ENCODE measurements at places on chromosomes 12 and 14.

GRCh38 chr12:48972213-48972951 lies 847 bp upstream of the WNT10B start:
- no peak for DNase-seq

GRCh38 chr14:99675951-99676350 lies 8.1 kb upstream of the CYP46A1 start:
- DNase-seq = no peak

- DNase-seq = no peak
Observed at GRCh38 chr12:58977476-58977875, 57.2 kb upstream of the LRIG3 start.

GRCh38 chr12:66623455-66623854 lies 55.4 kb downstream of the GRIP1 start:
- no peak for DNase-seq

GRCh38 chr14:65958664-65959562 lies 527.3 kb upstream of the CCDC196 start:
- peak; percentile 11 for DNase-seq

GRCh38 chr14:96136371-96137005 lies 68.2 kb upstream of the BDKRB2 start:
- no peak for DNase-seq

- no peak for DNase-seq
Observed at GRCh38 chr12:107684029-107684795, 1.4 kb upstream of the PWP1 start.

DNA sequence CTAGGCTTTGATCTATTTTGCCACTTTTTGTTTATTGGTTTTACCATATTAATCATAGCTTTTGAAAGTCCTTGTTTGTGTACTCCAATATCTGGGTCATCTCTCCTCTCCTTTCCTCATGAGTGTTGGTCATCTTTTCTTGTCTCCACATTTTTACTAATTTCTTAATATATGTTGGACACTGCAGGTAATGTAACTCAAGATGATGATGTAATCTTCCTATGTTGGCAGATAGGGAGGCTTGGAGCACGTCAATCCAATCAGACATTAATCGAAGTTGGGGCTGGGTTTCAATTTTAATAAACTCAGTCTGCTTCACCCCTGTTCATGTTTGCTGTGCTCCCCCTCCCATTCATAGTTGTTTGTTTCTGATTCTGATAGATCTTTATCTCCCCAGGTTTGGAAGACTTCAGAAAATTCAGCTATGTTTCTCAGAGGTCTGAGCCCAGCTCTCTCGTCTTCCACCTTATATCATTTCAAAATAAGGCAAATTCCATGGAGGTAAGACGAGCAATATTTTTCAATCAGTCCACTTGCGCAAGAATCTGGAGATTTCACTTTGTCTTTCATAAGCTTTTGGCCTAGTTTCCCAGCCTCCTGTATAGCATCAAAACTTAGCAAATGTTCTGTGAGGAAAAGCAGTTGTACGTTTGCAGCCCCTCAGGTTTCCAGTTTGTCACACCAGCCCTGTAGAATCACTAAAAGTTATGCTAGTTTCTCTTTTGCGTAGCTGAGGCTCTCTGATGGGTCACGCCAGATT lies 504.1 kb downstream of the TMTC2 start:
- no peak for DNase-seq

DNA sequence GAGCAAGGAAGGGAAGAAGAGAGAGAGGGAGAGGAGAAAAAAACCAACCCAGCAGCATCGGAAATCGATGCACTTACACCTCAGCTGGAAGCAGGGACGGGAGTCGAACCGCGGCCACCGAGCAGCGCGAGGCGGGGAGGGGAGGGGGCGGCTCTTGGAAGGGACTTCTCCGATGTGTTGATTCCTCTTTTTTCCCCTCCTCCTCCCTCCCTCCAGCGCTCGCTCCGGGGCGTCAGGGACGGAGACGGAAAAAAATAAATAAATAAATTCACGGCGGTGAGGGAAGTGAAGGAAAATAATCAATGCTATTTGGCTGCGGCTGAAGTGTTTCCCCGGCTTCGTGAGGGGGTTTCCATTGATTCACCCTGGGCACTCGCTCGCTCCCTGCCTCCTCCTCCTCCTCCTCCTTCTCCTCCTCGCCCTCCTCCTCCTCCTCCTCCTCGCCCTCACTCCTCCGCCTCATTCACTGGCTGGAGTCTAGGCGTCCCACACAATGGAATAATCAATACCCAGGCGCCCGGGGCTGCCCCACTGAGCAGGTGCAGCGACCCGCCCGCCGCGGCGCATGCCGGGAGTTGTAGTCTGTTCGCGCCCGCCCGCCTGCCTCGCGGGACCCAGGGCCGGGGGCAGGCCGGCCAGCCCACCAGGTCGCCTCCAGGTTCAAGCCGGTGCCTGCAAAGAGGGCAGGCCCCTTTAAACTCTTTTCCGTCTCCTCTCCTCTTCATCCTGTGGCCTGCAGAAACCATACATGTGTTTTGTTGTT lies at the start of gene ZFHX2:
ZFHX2 (minus strand) TSS at position 500 of the 763 bp plus-strand sequence. CDS start 16,440 bp downstream, outside the sequence.
- peak; percentile 79 for DNase-seq

DNA sequence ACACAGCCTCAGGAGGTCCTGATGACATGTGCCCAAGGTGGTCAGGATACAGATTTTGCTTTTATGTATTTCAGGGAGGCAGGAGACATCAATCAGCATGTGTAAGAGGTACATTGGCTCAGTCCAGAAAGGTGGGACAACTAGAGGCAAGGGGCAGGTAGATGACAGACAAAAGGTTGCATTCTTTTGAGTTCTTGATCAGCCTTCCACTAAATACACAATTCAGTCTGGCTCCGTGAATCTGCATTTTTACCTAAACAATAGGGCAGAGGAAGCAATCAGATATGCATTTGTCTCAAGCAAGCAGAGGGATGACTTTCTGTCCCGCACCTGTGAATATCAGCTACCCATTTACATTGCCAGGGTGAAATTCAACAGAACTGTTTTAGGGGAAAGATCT lies 178.6 kb downstream of the KSR2 start:
- DNase-seq = no peak

- peak; percentile 78 for DNase-seq
Observed at GRCh38 chr14:75295491-75296345, 17.1 kb downstream of the FOS start.

DNA sequence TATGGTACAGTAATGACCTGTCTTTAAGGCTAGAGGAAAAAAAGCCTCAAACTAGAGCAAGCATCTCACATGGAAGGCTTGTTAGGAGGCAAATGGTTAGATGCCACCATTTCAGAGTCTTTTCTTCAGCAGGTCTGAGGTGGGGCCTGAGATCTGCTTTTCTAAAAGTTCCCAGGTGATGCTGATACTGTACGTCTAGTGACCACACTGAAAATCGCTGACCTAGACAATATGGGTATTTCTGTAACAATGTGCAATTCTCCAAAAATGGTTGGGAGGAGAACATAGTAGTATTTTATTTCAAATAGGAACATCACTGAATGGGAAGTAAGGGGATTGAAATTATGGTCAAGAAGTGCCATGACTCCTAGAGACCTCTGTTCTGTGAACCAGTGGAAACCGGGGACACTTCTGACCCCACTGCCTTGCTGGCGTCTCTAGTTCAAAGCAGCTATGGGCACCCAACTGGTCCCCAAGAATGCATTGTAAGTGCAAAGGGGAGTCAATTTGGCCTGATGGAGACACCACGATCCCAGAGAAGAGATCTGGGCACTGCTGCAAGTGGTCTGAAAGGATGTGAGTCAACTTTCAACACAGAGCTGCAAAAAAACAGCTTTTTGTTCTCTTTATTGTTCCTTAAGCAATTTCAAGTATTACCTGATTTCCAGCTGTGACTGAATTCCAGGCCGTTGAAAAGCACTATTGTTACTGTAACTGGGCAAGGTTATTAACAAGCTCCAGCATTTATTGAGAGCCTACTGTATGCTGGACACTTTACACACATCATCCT lies 54.4 kb upstream of the PLEKHG7 start:
- DNase-seq = no peak

DNA sequence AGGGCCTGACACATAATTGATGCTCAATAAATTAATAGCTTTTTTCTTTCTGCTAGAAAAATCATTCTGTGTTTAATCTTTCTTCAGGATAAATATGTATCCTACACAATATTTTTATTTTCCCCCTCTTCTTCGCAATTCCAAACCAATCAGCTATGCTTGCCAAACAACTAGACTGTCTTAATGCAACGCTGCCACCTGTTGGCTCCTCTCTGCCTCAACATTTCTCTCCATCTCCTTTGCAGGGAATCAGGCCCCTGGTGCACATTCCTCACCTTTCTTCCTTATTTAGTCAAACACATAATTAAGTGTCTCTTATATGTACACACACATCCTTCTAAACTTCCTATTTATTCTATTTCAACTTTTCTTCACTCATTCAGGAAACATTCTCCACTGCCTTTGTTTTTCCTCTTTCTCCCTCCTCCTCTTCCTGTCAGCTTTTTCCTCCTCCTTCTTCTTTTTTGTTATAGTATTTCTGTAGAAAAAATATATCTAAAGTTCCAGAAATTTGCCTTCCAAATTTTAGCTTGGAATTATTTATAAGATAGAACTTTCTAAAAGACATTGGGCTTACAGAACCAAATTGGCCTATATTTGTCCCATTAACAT lies 406.0 kb downstream of the PRKD1 start:
- DNase-seq = no peak

DNA sequence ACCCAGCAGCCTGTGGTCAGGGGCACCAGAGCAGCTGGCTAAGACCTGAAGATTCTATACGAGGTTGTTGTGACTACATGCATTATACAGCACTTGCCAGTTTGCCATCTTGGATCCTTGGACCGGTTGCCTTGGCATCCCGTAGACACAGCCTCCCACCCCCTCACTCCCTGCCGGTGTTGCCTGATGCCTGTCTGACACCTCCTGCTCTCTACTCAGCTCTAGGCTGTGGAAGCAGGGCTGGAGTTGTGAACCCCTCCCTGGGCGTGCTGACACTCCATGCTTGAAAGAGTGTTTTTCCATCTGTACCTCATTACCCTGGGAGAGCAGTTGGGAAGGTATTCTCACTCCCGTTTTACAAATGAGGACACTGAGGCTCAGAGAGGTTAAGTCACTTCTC lies 2.5 kb downstream of the CHGA start:
- no peak for DNase-seq

- no peak for DNase-seq
Observed at GRCh38 chr14:56212521-56212920, 94.3 kb downstream of the PELI2 start.

GRCh38 chr12:42090899-42091298 lies 53.8 kb downstream of the GXYLT1 start:
- DNase-seq = no peak

DNA sequence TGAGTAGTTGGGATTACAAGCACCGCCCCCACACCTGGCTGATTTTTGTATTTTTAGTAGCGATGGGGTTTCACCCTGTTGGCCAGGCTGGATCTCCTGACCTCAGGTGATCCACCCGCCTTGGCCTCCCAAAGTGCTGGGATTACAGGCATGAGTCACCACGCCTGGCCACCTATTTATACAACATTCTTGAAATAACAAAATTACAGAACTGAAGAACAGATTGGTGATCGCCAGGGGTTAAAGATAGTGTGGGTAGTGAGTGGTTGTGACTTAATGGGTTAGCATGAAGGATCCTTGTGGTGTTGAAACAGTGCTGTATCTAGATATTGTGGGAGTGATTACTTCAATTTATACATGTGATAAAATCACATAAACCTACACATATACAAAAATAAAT lies 7.4 kb downstream of the GLIPR1L1 start:
- no peak for DNase-seq

GRCh38 chr12:1499351-1499750 lies 95.0 kb downstream of the FBXL14 start:
- DNase-seq = no peak

GRCh38 chr12:51318846-51319599 lies 5.0 kb downstream of the BIN2 start:
- DNase-seq = peak; percentile 71

DNA sequence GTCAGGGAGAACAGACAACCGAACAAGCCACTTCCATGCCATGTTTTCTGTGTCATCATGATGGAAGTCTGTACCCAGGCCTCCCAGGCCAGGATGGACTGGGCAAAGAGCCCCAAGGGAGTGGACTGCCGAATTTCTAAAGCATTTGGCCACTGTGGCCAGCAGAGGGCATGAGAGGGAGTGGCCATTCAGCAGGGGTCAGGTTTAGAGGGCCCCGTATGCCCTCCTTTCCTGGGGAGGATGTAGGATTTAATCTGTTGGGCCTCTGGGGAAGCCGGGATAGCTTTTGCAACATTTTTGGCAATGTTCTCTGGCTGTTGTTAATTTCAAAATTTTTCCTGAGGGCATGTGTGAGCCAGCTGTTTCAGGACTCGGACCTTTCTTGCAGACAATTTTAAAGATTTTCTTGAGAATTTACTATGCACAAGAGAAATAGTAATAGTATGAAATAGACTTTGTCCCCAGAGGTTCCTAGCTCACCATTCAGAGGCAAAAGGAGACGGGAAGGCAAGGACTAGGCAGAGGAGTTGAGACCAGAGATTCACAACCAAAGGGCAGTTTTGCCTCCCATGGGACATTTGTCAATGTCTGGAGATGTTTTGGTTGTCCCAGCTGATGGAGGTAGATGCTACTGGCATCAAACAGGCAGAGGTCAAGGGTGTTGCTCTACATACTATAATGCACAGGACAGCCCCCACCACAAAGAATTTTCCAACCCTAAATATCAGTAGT lies 18.0 kb downstream of the ACACB start:
- no peak for DNase-seq

DNA sequence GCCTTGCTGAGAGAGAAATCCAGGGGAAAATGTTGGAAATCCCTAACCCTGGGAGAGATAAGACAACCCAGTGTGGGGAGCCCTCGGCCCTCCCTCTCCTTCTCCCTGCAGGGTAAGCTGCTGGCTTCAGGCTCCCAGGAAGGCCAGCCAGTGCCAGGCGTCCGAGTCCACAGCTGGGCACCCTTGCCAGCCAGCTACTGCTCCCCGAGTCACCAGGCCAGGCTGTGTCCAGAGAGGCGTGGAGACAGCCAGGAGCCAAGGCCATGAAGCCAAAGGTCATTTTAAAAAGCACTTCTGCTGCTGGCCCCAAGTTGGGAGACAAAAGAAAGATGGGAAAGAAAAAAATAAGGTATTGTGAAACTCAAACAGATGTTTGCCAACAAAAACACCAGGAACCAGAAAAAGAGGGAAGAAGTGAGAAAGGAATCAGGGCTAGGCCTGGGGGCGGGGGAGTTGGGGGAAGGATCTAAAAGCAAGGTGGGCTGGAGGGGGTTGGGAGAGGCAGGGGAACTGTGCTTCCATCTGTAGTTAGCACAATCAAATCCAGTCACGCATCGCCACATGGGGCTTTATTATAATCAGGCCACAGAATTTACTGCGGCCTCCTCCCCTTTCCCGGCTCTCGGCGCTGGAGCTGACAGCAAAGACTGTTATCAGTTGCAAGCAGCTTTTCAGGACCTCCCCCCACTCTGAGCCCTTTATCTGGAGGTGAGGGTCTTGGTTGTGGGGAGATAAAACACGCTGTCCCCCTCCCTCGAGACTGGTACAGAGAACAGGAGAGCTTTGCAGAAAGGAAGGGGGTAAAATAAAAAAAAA lies 33.5 kb downstream of the RBM19 start:
- DNase-seq = no peak

- no peak for DNase-seq
Observed at GRCh38 chr14:94599656-94600004, 12.6 kb upstream of the SERPINA3 start.

DNA sequence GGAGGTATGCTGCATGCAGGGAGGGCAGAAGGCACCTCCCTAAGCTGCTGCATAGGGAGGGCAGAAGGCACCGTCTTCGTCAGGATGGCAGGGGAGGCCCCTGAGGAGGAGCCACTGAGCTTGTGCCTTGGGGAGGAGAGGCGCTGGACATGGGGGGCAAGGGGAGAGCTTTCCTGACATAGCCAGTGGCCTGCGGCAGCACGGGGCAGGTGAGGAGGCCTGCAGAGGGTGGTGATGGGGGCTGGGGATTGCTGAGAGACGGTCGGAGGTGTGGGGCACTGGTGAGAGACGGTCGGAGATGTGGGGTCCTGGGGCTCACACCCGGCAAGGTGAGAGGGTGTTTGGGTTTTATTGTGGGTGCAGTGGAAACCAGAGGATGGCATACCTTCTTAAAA lies 10.4 kb upstream of the BDKRB2 start:
- no peak for DNase-seq

Measured in activated CD4-positive, alpha-beta T cell treated with anti-CD3 and anti-CD28 coated beads, Interleukin-2, amount 10 ng/mL, durations not matched to agents 7 days and 5 days (primary cell).